Cortex of kidney (tissue), 1 donor: ENCODE measurements at places on chromosomes 3 and 15.

GRCh38 chr15:60916032-60916678, 312.9 kb downstream of the RORA start:
- no peak for DNase-seq

- no peak for DNase-seq
Observed at GRCh38 chr15:70854666-70854976, 664 bp upstream of the LARP6 start.

DNA sequence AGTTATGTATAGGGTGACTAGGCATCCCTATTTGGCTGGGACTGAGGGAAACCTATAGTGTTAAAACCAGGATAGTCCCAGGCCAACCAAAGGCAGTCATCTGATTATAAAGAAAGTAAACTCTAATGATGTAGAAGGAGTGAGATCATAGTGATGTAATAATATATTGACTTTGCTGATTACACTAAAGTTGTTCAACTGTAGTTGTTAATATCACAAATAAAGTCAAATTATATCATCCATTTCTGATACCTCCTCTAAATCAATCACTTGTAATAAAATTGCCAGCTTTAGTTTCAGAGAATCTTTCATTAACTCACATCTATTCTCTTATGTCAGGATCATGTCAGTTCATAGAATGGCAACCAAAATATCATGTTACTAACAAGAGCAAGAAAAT, 98.6 kb downstream of the FOXB1 start:
- DNase-seq = no peak

GRCh38 chr15:39852250-39852649, 67.8 kb downstream of the GPR176 start:
- DNase-seq = no peak

DNA sequence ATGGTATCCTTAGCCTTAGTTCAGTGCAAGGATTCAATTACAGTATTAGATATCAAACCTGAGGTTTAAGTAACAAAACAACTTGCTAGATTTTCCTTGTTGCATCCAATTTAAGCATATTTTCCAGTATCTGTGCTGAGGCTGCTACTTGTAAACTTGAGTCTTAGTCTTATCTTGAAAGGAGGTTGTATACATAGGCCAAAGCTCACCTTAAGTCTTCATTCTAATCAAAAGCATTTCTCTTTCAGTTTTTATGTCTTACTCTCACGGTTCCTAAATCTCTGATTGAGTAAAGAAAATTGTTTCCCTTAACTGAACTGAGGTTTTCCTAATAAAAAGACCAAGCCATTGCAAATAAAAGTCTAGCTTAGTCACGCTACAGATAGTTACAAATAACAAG, 52.6 kb downstream of the U2SURP start:
- no peak for DNase-seq
